ENCODE measurements at places on chromosomes 2 and 18.

- DNase-seq: no peak
Observed at GRCh38 chr2:233179848-233180366, 71.6 kb upstream of the ATG16L1 start.

DNA sequence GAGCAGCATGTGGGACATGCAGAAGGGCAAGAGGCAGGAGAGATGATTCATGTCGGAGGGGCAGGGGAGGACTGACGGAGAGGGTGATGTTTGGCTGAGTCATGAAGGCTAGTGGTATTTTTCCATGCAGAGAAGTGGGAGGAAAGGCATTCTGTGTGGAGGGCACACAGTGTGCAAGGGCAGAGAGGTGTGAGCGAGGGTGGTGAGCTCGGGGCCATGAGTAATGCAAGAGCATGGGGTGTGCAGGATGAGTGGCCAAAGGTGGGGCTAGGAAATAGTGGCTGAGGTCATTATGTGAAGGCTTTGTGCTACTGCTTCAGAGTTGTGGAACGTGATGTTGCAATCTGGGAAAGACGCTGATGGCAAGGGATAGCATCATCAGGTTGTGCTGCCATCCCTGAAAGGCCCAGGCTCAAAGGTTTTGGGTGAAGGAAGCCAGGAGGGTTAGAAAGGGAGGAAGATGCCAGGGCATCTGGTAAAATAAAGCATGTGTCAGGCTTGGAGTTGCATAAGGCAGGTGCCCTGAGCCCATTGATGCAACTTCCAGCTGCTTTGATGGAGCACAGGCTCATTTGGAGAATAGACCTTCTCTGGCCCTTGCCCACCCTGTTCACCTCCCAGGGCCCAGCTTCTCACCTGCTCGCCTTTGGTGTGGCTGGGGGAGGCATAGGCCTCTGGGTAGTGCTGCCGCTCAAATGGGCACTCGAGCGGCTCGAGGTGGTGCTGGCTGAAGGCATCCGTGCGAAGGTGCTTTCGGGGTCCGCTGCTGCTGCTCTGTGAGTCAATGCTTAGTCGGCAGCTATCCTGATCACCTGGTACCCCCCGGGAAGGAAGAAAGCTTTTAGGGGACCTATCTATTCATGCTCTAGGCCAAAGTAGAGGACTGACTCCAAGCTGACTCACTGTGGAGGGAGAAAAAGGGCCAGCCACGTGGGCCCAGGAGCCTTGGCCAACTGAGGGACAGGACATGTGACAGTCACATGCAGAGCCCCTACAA, 37.5 kb downstream of the PAX8 start:
- no peak for DNase-seq

DNA sequence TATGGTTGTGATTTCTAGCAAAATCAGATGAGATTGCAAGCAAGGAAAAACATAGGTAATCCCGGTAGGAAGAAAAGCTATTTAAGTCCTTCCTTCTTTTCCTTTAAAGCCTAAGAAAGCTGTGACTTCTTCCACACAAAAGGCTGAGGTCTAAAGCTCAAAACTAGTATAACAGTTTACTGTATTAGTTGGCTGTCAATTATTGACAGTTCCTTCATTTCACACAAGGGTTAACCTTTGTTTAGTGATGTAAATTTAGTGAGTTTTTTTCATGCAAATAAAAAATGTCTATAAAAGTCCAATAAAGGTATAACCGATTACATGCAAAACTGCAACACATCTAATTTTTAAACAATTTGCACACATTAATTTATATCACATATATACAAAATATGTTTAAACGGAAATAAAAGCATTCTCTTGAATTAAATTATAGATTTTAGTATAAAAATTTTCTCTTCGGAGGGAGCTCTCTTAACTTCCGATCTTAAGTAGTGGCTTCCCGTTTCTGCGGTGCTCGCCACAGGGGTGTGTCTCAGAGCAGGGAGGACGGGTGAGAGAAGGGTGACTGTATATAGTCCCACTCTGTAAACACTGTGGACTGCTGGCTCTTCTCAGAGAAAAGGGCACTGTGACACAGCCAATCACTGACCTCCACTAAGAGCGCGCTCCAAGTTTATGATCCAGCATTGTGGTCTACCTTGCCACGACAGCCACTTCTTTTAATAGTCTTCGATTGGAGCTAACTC, 33.4 kb downstream of the TTR start:
- DNase-seq: no peak

GRCh38 chr2:73904952-73905351, 12.1 kb downstream of the ACTG2 start:
- DNase-seq: no peak

DNA sequence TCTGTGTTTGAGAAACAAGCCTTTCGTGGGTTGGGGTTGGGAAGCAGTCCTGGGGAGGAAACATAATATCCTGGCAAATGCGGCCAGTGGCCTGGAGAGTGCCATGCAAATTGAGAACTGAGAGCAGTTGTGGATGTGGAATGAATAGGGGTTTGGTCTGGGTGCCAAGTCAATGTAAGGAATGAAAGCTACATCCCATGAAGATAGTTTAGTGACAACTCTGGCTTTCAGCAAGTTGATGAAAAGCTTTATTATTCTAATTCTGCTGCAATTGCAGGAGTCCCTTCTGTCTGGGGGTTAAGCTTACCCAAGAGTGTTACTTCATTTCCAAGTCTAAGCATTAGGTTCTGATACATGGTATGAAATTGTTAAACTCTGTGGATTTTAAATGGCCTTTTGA, 771.6 kb downstream of the DPP10 start:
- no peak for DNase-seq

GRCh38 chr18:45448871-45449270, 166.4 kb upstream of the SLC14A2 start:
- no peak for DNase-seq

DNA sequence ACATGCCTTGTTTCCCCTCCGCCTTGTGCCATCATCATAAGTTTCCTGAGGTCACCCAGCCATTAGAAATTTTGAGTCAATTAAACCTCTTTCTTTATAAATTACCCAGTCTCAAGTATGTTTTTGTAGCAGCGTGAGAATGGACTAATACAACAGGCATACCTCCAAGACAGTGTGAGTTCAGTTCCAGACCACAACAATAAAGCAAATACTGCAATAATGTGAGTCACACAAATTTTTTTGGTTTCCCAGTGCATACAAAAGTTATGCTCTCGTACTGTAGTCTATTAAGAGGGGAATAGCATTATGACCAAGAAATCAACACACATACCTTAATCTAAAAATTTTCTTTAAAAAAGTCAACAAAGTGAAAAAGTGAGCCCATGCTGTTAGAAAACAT, 217.2 kb downstream of the NR4A2 start:
- no peak for DNase-seq

- DNase-seq: no peak
Observed at GRCh38 chr2:218807626-218808025, 24.0 kb downstream of the PRKAG3 start.

DNA sequence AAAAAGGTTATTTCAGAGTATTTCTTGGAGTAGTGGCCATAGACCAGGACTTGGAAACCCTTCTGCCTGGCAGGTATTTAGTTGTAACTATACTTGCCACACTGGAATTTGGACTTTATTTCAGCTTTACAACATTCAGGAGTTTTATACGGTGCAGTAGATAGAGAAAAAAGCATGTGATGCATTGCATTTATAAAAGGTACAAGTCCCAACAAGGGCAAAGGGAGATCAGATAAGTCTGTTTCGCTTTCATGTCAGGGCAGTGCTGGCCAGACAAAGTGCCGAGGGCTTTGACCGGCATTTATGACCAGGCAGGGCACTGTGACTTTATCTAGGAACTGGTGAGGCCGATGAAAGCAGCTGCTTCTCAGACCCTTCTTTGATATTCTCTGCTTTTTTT, 145.4 kb downstream of the RTN4 start:
- no peak for DNase-seq
